ENCODE measurements at places on chromosomes 2 and 18.

- no peak for DNase-seq
These were observed 605.5 kb downstream of the EPHA4 start for GRCh38 chr2:220966636-220967035.

GRCh38 chr2:236600892-236601291 is 31.3 kb downstream of the ACKR3 start:
- no peak for DNase-seq

DNA sequence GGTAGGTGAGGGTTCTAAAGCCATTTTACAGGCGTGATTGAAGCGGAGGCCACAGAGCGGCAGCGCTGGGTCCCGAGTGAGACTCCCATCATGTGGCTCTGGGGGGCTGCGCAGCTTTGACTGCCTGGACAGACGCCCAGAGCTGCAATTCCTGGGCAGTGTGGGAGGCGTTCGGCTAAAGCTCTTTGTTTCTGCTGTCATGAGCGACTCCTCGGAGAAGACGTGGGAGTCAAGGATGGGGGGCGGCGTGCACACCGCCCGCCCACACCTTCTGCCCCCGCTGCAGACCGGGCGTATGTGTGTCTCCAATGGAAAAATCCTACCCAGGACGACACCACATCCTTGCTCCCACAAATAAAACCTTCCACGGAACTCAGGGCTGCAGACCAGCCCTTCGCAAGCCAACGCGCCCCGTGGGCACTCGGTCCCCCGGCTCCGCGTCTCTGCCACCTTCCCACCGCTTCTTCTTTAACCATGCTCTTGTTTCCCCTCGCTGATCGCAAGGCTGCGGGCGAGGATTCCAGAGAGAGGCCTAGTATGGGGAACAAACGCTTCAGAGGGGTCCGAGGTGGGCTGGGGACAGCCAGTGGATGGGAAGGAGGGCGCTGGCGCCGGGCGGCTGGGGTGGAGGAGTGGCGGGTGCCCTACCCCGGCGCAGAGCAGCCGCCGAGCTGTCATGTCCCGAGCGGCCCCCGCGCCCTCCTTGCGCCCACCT is 680 bp upstream of the LBH start:
- peak; percentile 39 for DNase-seq

- no peak for DNase-seq
These were observed 120.7 kb upstream of the FHL2 start for GRCh38 chr2:105519516-105519915.

DNA sequence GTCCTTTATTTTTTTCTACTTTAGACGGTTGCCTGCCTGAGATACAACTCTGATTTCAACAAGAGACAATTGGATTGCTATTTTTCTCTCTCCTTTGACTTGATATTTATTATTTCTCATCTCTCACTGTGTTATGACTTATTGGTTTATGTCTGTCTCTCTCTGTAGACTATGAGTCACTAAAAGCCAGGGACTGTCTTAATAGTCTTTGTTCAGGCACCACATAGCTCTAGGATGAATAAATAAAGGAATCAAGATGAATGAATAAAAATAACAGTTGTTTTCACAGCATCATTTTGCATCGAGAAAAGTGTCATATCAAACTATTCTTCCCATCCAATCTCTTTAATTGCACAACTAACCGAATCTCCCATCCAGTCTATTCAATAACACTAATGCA is 31.4 kb upstream of the CD28 start:
- no peak for DNase-seq

All from activated CD4-positive, alpha-beta T cell treated with anti-CD3 and anti-CD28 coated beads for 36 hours (primary cell).